HTR-8/SVneo (cell line): ENCODE measurements at places on chromosomes 2 and 18.
A peak's percentile ranks its signal among the peaks of the same experiment; 100 is the strongest.

- DNase-seq = no peak
Measured at GRCh38 chr18:76985156-76985950, 147.2 kb downstream of the MBP start.

GRCh38 chr18:39701839-39702238, 2136.2 kb upstream of the CELF4 start:
- peak; percentile 3 for DNase-seq

- no peak for DNase-seq
Measured at GRCh38 chr18:13289481-13290205, 71.1 kb downstream of the LDLRAD4 start.

GRCh38 chr2:32997705-32998104, 51.0 kb downstream of the LTBP1 start:
- DNase-seq = no peak

- DNase-seq = no peak
Measured at GRCh38 chr2:172261292-172261691, 158.6 kb upstream of the DLX2 start.

DNA sequence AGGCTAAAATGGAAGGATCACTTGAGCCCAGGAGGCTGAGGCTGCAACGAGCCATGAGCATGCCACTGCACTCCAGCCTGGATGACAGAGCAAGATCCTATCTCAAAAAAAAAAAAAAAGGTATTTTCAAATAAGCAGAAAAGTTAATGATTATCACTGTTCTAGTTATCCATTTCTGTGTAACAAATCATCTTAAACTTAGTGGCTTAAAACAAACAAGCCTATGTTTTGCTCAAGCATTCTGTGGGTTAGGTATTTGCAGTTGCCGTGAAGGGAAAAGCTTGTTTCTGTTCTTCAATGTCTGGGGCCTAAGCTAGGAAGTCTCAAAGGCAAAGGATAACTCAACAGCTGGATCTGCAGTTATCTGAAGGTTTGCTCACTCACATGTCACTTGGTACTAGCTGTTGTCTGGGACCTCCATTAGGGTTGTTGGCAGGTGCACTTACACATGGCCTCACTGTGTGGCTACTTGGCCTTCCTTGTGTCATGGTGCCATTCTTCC, 14.1 kb downstream of the MFF start:
- no peak for DNase-seq

- no peak for DNase-seq
Measured at GRCh38 chr2:55019526-55020258, 30.6 kb downstream of the RTN4 start.
